ENCODE measurements at places on chromosomes 13 and 19. TPM values are rescaled to one million over a fixed set of nuclear protein-coding genes. Genes with fewer than 3 reads are reported as not detected.

CD177 gene
- total RNA-seq = 1.8 TPM

ADAMTS10 gene
- total RNA-seq = 42.7 TPM

FGF9 gene
- 20.3 TPM for total RNA-seq

PALM gene
- total RNA-seq = 101 TPM

ZNF284 gene
- 9.9 TPM for total RNA-seq

AP1M2 gene
- 2.1 TPM for total RNA-seq

ZNF790 gene
- 21.5 TPM for total RNA-seq

Measured in diencephalon (tissue), 1 donor.